ENCODE measurements at places on chromosomes 11 and 22. TPM values are rescaled to one million over a fixed set of nuclear protein-coding genes. Genes with fewer than 3 reads are reported as not detected.

The OR5A1 gene
- not detected for total RNA-seq

The PRR5 gene
- total RNA-seq = 35.7 TPM

- peak; percentile 99 for DNase-seq
- peaks cover 19% of the 10 kb centered on the region for H3K36me3 ChIP-seq
- H3K4me1 ChIP-seq = peaks cover 69% of the 10 kb centered on the region
- H3K27me3 ChIP-seq = no peaks in the 10 kb centered on the region
- H3K27ac ChIP-seq = peak overlapping the region; percentile 88
These were observed 5.2 kb downstream of the SBF1 start for GRCh38 chr22:50469377-50470305.

DNA sequence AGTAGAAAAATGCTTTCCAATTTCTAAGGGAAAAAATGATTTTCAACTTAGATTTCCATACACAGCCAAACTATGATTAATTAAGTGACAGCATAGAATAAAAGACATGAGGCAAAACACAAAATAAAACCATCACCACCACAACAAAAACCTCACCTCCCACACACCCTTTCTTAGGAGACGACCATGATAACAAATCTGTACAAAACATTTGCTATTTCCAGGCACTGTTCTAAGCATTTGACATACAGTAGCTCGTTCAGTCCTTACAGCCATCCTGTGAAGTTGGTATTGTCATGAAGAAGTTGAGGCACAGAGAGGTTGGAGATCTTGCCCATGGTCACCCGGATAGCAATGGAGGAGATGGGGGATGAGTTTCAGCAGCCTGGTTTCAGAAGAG lies 8.7 kb downstream of the SPI1 start:
- H3K4me1 ChIP-seq = peaks cover 7% of the 10 kb centered on the region
- no peak for DNase-seq
- no peak overlapping the region for H3K4me3 ChIP-seq

- H3K4me1 ChIP-seq = peaks cover 2% of the 10 kb centered on the region
- H3K27me3 ChIP-seq = peaks cover 54% of the 10 kb centered on the region
- H3K27ac ChIP-seq = no peak overlapping the region
- no peak overlapping the region for H3K4me3 ChIP-seq
- no peaks in the 10 kb centered on the region for H3K36me3 ChIP-seq
These were observed 20.9 kb downstream of the KREMEN1 start for GRCh38 chr22:29093501-29094300.

DNA sequence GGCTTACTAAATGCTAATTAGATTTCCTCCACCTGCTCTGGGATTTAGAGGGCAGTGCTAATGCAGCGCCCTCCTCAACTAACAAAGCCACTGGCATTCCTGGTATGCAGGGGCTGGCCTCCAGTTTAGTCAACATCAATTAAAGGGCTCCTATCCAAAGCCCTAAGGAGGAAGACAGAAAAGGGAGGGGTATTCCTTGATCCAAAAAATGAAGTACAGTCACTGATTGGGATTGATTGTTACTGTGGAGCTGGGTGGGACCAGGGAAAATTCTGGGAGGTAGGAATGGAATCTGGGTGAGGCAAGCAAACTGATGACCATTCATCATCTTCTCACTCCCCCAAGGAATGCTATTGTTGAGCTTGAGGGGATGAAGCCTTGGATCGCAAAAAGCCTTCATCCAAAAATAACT lies 52.2 kb downstream of the GAB2 start:
- no peak overlapping the region for H3K27ac ChIP-seq
- H3K4me3 ChIP-seq = no peak overlapping the region
- H3K27me3 ChIP-seq = no peaks in the 10 kb centered on the region
- peaks cover 2% of the 10 kb centered on the region for H3K4me1 ChIP-seq
- H3K36me3 ChIP-seq = no peaks in the 10 kb centered on the region

- no peak overlapping the region for H3K27ac ChIP-seq
- H3K4me3 ChIP-seq = no peak overlapping the region
These were observed 29.9 kb downstream of the SERPINH1 start for GRCh38 chr11:75591966-75592365.

- H3K4me1 ChIP-seq = no peaks in the 10 kb centered on the region
- DNase-seq = no peak
- H3K4me3 ChIP-seq = no peak overlapping the region
- H3K27me3 ChIP-seq = peaks cover 8% of the 10 kb centered on the region
- no peaks in the 10 kb centered on the region for H3K36me3 ChIP-seq
These were observed 19.6 kb downstream of the ANKK1 start for GRCh38 chr11:113407163-113407562.

GRCh38 chr22:43066134-43066533 lies 23.1 kb downstream of the TTLL1 start:
- H3K27ac ChIP-seq = no peak overlapping the region
- H3K27me3 ChIP-seq = no peaks in the 10 kb centered on the region
- H3K4me3 ChIP-seq = no peak overlapping the region
- no peaks in the 10 kb centered on the region for H3K36me3 ChIP-seq

DNA sequence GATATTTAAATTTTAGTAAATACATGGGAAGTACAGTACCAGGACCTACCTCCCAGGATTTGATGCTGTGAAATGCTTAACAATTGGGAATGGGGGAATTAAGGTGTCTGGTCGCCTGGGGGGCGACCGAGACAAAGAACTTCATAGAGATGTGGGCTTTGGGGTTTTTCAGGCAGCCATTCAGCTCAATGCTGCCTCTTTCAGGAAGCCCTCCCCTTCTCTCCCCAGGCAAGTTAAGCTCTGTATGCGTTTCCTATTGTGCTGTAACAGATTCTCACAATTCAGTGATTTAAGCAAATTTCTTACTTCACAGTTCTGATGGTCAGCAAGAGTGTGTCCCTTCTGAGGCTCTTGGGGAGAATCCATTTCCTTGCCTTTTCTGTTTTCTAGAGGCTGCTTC lies 53.8 kb downstream of the KIAA1671 start:
- no peak overlapping the region for H3K4me3 ChIP-seq
- H3K4me1 ChIP-seq = peaks cover 17% of the 10 kb centered on the region
- H3K27ac ChIP-seq = no peak overlapping the region

DNA sequence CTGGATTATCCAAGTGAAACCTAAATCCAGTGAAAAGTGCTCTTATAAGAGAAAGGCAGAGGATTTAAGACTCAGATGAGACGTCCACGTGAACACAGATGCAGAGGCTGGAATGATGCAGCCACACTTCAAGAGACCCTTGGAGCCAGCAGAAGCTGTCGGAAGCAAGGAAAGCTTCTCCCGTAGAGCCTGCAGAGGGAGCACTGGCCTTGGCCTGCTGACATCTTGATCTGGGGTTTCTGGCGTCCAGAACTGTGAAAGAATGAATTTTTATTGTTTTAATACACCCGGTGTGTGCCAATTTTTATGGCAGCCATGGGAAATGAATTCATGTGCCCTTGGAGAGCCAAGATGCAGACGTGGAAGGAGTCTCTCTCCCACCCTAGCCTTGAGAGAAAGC lies 407.0 kb upstream of the B3GAT1 start:
- no peak for DNase-seq
- no peaks in the 10 kb centered on the region for H3K36me3 ChIP-seq
- peaks cover 20% of the 10 kb centered on the region for H3K27me3 ChIP-seq
- H3K4me3 ChIP-seq = no peak overlapping the region

All from activated CD8-positive, alpha-beta memory T cell treated with anti-CD3 and anti-CD28 coated beads, Interleukin-2, amount 10 ng/mL, durations not matched to agents 7 days and 5 days (primary cell).